ENCODE measurements at places on chromosomes 11 and 22.

DNA sequence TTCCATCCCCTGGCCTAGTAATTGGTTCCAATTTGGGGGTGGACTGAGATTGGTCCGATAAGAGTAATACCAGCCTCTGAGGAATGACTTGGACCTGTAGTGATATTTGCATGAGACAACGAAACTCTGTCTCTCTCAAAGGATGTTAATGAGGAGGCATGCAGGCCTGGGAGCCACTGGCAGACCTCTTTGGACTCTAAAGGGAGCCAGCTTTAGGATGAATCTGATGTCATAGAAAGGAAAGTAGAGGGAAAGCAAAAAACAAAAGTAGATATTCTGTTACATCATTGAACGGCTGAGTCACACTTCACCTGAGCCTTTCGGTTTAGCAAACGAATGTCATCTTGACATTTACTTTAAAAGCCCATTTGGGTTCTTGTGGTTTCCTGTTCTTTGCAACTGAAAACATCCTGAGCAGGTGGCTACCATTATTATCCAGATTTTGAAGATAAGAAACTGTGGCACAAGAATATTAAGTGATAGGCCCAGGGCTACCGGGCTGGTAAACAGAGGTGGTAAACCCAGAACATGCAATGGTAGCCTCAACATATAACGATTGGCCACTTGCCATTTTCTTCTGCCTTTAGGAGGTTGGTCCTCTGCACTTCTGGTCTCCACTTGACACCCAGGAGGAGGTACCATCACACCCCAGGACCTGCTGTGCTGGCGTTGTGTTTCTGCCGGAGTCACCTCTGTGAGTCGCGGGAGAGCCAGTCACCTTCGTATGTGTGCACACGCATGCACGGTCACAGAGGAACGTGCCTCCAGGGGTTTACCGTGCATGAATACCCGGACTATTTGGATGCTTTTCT, 42.7 kb downstream of the RTL6 start:
- peak; percentile 24 for DNase-seq

DNA sequence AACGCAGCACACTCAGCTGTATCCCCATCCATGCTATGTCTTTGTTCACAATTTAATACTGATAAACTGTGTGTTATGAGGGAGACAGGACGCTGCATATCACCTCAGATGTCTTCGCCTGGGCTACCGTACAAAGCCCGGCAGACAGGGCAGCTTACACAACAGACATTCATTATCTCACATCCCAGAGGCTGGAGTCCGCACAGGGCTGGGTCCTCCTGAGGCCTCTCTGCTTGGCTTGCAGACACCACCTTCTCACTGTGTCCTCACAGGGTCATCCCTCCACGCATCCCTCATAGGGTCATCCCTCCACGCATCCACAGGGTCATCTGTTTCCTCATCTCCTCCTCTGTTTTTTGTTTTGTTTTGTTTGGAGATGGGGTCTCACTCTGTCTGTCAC, 61.2 kb downstream of the SHANK2 start:
- DNase-seq = no peak

- DNase-seq = no peak
Measured at GRCh38 chr11:46949297-46949696, 12.7 kb downstream of the CSTPP1 start.

- no peak for DNase-seq
Measured at GRCh38 chr11:10302359-10302743, 2.5 kb upstream of the ADM start.

DNA sequence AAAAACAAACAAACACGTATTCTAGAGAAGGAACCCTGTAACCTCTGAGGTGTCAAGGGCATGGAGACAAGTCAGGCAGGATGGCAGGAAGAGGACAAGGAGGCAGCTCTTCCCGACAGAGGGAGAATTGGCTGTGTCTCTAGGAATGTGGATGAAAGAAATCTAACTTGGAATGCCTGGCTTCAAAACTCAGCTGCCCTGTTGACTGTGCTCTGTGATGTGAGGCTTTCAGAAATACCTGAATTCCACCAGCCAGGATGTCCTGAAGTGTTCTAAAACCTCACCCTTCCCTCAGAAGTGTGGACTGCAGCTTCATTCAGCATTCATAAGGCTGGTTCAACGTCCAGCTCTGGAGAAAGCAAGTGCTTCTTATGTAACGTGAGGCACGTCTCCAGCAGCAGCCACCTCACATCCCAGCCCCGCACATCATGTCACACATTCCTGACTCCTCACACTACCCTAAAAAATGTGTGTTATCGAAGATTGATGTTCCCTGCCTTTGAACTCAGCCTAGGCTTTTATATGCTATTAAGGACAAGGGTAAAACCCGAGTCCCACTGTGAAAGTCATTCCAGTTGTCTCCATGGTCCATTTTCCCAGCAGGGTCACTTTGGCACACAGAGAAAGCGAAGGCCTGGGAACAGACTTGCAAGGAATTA, 398.9 kb downstream of the ETS1 start:
- DNase-seq = no peak

DNA sequence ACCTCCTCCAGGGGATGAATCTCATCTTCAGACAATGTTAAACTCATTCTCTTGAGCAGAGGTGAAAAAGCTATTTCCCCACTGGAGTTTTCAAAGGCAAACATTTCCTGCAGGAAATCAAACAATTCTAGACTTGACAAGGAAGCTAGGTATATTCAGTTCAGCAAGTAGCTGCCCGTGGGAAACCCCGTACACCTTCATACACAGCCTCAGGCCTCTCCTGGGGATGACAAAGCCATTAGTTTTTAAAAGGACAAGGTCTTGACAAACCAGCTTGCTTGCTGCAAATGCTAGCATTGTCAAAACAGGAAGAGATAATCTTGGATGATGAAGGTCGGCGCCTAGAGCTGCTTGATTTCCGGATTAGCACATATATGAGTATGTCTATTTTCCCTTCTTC, 1630.8 kb upstream of the TENM4 start:
- DNase-seq = no peak

DNA sequence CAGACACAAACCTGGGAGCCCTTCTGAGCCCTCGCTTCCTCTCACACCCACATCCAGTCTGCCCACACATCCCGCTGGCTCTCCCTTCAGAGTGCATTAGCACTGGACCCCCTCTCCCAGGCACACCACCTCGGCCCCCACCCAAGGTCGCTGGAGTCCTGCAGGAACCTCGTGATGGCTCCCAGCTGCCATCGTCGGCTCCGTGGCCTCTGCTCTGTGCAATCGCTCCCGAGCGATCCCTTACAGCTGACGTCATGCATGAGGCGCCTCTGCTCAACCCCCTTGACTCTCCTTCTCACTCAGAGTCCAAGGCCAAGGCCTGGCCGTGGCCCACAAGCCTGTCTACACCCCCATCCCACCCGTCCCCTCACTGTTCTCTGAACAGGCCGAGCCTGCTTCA, 183.9 kb downstream of the EFCAB6 start:
- DNase-seq = no peak

DNA sequence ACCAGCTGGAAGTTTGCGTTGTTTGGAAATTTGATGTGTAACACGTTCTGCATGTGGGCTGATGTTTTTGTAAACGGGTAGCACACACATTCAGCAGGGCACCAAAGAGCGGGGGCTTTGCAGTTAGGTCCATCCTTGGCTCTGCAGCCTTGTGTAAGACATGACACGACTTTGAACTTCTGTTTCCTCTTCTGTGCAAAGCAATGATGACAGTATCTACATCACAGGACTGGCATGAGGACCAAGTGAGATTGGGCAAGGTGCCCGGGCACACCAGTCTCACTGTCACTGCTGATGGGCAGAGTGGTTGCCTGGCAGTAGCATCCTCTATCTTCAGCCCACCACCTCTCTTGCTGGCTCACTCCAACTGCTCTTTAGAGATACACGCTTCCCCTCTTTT, 3.3 kb downstream of the TCN2 start:
- no peak for DNase-seq

DNA sequence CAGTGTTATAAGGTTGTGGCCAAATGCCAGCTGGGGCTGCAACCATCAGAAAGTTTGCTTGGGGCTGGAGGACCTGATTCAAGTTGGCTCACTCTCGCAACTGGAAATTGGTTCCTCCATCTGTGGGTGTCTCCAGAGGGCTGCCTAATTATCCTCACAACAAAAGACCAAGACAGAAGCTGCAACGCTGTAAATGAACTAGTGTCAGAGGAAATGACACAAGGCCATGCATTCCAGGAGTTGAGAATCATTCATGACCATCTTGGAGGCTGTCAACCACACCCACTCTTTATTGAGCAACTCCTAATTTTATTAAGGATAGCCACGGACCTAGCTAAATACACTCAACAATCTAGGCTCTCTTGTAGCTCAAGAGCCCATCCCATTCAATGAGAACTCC, 1060.8 kb downstream of the OPCML start:
- no peak for DNase-seq

DNA sequence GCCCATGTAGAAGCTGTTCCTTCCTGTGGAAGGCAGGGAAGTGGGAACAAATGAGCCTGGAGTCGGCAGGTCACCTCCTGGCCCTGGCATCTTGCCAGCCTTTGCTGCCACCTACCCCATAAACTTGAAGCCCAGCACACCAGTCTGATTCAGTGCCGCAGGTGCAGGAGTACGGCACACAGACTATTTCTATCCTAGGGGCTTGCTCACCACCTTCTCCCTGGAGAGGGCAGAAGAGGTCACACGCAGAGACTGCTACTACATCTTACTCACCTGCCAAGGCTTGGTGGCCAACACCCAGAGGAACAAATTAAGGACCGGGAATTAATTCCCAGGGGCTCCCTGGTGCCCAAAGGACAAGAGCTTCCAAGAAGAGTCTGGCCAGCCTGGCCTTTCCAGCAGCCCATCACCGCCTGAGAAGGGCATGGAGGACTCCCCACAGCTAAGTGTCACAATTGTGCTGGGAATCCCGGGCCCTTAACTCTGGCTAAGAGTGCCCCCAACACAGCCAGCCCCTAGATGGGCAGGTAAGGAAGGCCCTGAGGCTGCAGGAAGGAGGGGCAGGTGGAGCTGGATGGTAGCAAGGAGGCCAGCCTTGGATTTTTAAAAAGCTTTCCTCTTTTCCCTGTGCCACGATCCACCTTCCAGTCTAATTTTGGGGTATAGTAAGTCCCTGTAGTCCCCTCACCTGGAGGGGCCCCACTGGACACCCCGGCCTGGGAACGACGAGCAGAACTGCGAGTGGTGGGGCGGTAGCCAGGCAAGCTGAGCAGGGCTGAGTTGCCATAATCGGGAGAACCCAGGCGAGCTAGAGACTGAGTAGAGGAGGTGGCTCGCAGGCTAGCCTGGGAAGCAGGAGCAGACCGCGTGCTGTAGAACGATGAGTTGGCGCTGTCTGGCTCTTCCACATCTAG, 6.9 kb downstream of the IL18BP start:
- no peak for DNase-seq

- no peak for DNase-seq
Measured at GRCh38 chr22:50567721-50568252, 5.1 kb upstream of the SYCE3 start.

DNA sequence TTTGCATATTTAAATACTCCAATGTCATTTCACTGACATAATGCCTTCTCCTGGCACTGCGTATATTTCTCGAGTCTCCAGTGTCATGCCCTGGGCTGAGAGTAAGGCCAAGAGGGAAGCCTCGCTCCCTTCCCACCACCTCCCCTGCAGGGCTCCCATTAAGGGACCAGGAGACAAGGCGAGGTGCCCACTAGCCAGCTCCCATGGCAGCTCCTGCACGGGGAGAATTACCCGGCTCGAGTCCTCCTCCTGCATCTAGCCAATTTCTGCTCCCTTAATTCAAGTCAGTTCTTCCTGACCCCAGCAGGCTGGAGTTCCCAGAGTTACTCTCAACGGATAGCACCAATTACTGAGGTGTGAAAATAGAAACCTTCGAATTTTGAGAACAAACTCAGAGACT, 31.9 kb downstream of the OPCML start:
- DNase-seq = no peak

DNA sequence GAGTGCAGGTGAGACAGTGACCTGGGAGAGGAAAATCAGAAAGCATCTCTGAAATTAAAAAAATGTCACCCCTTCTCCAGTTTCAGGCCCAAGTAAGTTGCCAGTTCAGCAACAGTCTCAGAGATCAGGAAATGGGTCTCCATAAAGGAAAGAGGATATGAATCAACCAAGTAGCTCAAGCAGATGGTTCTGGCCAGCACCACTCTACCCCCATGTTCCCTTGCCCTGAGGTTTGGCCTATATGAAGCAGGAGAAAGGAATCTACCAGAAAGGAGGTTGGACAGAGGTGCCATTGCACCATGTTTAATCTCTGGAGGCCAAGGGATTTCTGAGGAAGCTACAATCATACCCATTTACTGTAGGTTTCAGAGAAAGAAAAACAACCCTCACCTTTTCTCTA, 7.7 kb downstream of the FZD4 start:
- no peak for DNase-seq

GRCh38 chr11:28704801-28705200, 596.6 kb downstream of the METTL15 start:
- no peak for DNase-seq

DNA sequence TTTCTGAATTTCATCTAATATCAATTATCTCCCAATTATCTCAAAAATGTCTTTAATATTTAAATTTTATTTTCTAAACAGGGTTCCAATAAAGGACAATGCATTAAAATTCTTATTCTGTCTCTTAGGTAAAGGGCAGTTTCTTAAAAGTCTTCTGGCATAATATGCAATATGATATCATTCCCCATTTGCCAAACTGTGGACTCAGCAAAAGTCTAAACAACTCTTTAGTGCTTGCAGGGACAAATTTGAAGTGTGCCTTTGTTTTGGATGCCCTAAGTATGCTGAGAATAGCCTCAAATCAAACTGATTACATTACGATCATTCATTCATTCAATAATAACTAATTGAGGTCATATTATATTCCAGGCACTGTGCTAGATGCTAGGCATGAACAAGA, 281.0 kb upstream of the KIRREL3 start:
- DNase-seq = no peak

DNA sequence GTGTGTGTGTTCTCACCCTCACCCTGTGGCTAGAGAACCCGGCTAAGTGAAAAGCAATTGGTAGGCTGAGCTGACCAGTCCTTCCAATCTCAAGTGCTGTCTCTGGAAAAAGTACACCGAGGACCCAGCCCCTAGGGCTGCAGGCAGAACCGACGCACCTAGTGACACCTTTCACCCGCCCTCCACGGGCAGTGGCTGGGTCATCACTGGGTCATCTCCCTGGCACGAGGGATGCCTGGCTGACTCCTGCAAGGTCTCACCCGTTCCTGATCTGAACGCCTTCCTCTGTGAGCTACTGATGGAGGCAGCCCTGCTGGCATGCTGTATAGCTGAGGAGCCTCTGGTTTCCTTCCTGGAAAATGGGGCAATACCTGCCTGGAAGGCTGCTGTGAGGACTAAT, 311.5 kb downstream of the NTM start:
- no peak for DNase-seq

DNA sequence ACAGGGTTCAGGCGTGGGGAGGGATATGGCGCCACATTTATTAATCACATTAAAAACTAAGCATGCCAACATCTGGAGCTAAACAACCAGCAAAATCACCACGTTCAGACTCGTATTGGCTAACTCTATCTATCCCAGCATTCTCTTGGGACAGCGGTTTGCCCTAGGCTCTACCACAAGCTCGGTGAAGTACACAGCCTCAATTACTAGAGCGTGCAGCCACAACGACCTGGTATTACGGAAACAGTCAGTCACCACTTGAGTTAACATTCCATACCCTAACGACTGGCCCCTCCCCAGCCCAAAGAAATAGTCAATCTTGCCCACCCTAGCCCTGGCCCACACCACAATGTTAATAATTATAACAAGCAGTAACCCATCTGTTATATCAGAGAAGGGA, 32.1 kb downstream of the APOL5 start:
- no peak for DNase-seq
